ENCODE measurements at places on chromosomes 13 and 19.

DNA sequence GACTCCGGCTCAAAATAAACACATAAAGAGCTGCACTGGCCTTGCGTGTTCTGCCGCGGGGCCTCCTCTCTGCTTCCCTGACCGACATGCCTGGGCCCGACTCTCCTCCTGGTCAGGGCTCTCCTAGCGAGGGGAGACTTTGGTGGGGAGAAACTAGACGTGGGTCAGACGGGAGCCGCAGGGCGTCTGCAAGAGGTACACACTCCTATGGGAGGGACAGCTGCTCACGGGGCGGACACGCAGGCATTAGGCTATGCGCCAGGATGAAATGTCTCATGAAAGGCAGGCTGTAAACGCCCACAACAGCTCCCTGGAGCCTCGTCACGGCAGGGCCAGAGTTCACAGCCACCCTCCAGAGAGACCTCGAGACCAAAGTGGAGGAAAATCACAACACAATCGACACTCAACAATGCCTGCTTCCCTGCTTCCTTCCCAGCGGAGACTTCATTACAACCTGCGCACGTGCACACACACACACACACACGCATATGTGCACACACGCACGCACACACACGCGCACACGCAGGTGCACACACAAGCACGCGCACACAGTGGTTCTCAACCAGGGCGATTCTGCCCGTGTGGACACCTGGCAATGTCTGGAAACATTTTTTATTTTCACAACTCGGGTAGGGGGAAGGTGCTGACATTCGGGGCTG, 5.8 kb downstream of the SLC39A3 start:
- DNase-seq = no peak

DNA sequence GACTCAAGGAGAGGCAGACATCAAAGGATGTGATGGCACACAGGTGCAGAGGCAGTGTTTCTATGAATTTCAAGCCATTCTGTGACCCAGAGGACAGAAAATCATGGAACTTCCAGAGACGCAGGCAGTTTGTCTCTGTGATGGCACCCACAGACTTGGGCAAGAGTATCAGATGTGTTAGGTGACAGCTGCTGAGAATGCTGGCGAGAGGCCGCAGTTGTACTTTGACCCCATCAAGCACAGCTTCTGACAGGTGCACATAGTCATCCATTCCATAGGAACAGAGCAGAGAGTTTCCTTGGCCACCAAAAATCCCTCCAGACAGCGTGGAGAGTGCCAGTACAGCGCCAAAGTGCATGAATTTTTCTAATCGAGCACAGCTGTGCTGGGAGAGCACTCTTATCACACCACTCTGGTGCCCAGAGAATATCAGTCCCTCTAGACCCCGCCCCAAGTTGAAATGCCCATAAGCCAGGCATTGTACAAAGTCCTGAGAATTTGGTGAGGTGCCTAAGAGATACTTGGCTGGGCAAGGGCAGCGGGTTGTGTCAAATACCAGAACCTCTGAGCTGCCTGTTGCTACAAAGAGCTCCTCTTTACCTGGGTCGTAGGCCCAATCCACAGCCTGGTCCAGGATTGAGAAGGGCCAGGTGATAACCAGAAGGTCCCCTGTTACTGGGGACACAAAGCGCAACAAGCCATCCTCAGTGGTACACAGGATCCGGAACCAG, 12.4 kb downstream of the WDR87 start:
- no peak for DNase-seq

DNA sequence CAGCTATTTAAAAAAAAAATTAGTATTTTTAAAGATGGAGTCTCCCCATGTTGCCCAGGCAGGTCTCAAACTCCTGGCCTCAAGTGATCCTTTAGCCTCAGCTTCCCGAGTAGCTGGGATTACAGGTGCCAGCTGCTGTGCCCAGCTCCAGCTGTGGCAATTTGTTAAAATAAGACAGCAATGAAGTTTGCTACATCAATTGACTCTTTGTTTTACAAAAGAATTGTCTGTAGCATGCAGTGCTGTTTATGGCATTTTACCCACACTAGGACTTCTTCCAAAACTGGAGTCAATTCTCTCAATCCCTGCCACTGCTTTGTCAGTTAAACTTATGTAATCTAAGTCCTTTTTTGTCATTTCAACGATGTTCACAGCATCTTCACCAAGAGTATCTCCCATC, 49.3 kb downstream of the NDFIP2 start:
- no peak for DNase-seq

- DNase-seq = no peak
Observed at GRCh38 chr19:43362179-43362578, 8.7 kb downstream of the CD177 start.

DNA sequence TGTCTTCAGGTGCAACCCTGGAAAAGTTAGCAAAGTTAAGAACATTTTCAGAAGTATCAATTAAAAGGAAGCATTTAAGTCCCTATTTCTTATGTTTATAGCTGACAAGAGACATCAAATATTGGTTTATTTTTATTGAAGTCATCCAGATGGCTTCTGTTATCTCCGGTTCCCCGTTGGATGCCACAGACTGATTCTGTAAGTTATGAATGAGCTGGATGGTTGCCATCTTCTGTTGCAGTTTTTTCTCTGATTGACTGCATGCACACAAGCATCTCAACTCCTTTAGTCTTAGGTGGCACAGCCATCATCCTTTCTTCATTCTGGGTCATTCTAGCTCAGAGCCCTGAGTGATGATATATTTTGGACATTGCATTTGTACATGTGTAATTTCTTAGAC, 10.6 kb upstream of the OXGR1 start:
- no peak for DNase-seq

GRCh38 chr19:4493929-4494690, 22.0 kb downstream of the HDGFL2 start:
- DNase-seq = no peak

DNA sequence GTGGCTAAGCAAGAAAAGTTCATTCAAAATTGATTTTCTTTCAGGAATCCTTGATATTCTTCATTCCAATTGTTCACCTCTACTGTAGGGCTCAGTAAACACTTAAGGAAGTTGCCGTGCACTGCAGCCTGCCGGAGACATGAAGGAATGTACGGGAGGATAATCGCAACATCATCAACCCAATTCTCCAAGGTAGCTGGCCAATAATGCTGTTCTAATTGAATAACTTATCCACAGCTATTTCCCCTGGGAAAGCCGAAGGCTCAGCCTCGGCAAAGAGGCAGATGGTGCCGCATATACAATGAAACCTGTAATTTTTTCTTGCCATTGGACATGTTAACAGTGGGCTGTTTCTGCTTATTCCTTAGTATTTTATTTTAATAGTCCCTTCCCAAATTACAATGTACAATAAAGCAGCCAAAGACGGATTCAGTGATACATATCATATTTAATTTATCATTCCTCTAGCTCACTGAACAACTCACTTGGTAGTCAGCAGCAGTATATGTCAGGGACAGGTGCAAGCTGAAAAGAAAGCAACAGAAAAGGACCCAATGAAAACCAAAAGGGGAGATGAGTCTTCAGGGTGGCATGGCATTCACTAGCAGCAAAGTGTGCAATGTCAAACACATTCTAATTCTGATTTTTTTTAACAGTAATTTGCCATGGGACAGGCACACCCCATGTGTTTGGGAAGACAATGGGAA, 420.5 kb upstream of the KLF12 start:
- DNase-seq = no peak

DNA sequence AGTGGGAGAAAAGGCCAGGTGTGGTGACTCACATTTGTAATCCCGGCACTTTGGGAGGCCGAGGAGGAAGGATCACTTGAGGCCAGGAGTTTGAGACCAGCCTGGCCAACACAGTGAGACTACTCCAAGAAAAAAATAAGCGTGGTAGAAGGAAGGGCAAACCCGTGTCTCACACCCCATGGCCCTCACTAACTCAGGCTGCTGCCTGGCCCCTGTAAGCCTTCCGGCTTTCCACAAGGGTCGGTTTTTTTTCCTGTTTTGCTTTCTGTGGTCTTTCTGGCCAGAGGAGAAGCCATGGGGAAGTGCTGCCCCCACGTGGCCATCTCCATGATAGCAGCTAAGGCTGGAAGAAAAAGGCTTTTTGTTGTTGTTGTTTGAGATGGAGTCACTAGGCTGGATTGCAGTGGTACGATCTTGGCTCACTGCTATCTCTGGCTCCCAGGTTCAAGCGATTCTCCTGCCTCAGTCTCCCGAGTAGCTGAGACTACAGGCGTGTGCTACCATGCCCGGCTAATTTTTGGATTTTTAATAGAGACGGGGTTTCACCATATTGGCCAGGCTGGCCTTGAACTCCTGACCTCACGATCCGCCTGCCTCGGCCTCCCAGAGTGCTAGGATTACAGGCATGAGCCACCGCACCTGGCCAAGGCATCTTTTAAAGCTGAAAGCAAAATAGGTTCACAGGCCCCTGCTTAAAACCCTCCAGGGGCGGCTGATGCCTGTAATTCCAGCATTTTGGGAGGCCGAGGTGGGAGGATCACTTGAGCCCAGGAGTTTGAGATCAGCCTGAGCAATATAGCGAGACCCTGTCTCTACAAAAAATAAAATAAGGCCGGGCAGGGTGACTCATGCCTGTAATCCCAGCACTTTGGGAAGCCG, 7.5 kb upstream of the ARHGEF18 start:
- peak; percentile 83 for DNase-seq

- DNase-seq = peak; percentile 6
Observed at GRCh38 chr19:27672309-27673047, 1540.5 kb downstream of the UQCRFS1 start.

GRCh38 chr13:47890146-47890814, 110.8 kb downstream of the SUCLA2 start:
- DNase-seq = no peak

- no peak for DNase-seq
Observed at GRCh38 chr19:50599427-50599826, 31.2 kb upstream of the LRRC4B start.

GRCh38 chr19:32165750-32166149, 179.7 kb upstream of the ZNF507 start:
- DNase-seq = no peak

DNA sequence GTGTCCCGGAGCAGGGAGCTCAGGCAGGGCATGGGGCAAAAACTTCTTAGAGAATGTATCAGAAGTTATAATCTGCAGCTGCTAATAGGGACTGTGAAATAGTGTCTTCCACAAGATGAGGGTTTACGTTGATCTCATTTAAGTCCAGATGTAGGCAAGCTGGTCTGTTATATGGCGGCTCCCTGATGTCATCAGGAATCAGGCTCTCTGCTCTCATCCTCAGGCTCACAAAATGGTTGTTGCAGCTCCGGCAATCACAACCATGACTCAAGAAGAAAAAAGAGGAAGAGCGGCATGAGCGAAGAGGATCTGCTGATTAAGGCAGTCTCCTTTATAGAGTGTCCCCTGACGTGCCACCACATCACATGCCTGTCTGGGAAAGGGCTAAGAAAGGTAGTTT, 191.3 kb downstream of the KLF5 start:
- DNase-seq = no peak

DNA sequence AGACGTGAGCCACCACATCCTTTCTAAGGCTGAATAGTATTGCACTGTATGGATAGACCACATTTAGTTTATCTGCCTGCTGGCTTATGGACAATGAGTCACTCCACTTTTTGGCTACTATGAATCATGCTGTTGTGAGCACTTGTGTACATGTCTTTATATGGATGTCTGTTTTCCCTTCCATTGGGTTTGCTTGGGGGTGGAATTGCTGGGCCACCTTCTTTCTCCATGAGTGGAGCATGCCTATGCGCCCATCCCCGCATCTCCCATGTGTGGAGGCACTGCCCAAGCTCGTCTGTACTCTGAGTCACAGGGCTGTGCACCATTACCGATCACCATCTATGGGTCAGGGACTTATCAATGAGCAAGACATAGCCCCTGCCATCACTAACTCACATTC, 127.2 kb upstream of the GJB6 start:
- DNase-seq = no peak

- DNase-seq = no peak
Observed at GRCh38 chr13:37168151-37168550, 62.7 kb upstream of the CSNK1A1L start.

DNA sequence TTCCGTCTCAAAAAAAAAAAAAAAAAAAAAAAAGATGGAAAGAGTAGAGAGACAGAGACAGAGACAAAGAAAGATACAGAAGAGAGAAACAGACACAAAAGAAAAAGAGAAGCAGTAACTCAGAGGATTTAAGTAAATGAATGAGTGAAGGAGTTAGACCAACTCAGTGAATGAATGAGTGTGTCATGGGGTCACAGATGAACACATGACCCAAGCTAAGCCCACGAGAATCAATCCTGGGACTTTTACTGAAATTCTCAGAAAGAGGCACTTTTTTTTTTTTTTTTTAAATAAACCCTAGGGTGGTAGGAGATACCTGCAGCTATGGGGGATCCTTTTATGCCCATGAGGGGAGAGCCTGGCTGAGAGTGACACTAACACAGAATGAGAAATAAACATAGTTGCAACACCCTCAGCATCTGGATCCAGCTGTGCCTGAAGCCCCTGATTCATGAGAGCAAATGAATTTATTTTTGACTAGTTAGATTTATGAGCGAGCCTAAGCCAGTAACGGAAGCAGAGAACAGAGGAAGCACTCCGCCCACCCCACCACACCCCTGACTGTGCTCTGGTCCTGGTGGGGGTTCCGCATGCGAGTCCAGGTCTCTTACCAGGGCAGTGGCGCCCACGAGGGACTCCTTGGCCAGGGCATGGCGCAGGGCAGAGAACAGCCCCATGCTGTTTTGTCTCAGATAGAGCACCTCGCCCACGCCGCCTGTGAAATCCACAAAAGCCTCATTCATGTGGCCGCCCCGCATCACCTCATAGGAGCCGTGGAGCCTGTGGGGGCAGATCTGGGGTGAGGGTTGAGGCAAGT, 4.6 kb downstream of the CAPN12 start:
- no peak for DNase-seq

DNA sequence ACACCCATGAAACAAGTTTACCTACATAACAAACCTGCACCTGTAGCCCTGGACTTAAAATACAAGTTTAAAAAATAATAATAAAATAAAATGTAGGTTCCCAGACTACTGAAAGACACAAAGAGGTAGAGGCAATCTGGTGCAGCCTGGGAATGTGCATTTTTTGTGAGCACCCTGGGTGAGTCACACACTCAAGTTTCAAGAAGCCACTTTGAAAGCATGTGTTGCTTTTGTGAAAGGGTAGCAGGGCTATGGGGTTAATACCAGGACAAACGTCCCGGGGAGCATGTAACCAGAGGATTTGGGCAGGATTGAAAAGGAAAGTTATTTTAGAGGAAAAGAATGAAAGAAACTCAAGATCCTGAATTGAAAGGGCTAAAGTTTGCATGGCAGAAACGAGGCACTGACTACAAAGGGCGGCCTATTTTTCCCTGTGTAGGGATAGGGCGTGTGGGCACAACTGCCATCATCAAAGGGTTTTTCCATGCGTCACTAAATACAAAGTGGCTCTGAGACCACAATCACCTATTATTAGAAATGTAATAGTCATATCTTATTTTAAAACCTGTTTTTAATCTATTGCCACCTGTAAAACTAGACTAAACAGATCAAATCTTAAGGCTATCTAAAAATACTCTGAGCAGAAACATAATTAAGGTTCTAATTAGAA, 314.9 kb downstream of the COG6 start:
- DNase-seq = no peak

DNA sequence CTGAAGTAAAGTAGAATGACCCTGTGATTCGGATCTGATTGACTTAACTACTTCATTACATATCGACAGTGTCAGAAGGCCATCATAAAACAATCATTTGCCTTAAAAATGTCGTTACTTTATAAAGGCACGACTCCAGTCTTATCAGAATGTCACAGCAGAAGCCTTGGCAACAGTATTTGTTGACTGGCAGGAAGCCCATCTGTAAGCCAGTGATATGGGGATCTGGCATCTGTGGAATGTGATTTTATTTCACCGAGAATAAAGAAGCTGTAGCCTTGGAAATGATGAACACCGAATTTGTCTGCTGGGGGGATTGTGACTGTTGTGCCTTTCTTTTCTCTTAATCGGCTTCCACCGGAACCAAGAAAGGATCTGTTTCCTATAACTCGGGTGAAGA, 362.5 kb downstream of the TDRD3 start:
- no peak for DNase-seq

GRCh38 chr13:50740052-50740741, 103.3 kb downstream of the DLEU7 start:
- DNase-seq = no peak

All from tibial artery (tissue), 4 donors.